ENCODE measurements at places on chromosomes 12 and 14.

- no peak for DNase-seq
Measured at GRCh38 chr12:561908-562593, 101.2 kb downstream of the NINJ2 start.

DNA sequence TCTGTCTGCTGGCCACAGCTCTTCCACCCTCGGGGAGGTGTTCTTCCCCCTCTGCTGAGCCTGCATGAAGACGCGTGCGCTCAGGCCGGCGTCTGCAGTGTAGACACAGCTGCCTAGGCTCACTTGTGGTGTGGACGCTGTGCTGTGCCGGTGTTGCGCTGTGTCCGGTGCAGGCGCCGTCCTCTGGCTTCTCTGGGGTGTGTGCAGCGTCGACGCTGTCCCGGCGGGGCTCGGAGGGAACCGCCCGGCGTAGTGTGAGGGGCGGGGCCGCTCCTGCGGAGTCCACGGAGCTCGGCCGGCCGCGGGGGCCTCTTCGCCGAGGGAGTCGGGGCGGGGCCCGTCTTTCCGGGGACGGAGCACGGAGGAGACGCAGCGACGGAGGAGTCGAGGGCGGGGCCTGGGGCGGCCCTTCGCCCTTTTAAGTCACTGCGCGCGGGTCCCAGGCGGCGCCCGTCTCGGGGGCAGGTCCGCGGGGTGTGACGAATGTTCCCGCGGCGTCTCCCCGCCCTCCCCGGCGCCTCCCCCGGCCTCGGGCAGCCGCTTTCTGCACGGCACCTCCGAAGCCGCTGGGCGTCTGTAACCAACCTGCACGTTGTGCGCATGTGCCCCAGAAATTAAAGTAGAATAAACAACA, 45.2 kb downstream of the NOC4L start:
- DNase-seq = peak; percentile 91

DNA sequence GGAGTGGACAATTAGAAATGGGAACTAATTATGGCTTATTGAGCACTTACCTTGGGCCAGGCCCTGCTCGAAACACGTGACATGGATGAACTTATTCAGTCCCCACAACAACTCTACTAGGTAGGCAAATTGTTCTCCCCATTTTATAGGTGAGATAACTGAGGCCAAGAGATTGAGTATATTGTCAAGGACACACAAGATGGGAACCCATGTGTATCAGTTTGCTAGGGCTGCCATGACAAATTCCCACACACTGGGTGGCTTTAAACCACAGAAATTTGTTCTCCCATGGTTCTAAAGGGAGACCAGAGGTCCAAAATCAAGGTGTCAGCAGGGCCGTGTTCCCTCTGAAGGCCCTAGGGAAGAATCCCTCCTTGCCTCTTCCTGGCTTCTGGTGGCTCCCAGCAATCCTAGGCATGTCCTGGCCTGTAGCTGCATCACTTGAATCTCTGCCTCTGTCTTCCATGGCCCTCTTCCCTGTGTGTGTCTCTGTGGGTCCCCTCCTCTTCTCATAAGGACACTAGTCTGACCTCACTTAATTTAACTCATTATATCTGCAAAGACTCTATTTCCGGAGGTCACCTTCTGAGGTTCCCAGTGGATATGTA, 128.8 kb downstream of the CHST11 start:
- no peak for DNase-seq

DNA sequence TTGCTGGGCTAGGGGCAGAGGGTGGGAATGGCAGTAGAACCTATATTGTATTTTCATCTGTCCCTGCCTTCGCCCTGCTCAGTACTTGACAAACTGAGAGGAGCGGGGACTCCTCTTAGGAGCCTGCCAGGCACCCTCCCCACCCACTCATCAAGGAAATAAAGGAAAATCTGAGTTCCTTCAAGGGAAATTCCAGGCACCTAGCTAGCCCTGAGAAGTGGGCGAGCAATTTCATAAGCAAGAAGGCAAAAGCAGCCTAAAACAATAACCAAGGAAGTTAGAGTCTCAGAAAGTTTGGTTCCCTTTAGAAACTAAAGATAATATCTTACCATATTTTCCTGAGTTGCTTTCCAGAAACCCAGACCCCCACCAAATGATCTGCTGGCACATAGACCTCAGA, 10.6 kb upstream of the PLEKHD1 start:
- no peak for DNase-seq

- DNase-seq = no peak
Measured at GRCh38 chr12:288687-289086, 26.1 kb upstream of the SLC6A13 start.

DNA sequence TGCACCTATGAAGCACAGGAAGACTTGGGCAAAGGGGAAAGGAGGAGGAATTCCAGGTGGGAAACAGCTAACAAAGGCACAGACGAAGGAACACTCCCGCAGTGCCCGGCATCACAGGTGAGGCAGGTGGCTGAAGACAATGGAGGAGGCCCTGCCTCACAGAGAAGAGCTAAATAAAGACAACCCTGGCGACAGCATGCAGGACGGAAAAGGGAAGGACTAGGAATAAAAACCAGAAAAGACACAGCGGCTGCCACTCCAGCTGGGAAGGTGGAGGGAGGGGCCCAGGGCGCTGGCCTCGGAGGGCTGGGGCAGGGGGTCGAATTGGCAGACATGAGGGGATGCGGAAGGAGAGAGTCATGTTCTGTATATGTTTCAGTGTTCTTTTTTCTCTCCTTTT, 43.0 kb upstream of the ANO2 start:
- no peak for DNase-seq

DNA sequence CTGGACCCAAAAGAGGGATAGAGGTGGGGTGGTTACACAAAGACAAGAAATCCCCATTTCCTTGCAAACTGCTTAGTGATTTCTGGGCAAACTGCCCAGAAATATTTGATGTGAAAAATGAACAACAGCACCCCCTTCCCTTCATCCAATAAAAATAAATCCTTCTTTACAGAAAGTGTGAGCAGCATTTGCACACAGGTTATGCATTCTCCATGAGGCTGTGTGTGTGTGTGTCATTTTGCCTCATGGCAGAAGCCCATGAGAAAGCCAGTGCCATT, 17.2 kb upstream of the NRXN3 start:
- DNase-seq = no peak

DNA sequence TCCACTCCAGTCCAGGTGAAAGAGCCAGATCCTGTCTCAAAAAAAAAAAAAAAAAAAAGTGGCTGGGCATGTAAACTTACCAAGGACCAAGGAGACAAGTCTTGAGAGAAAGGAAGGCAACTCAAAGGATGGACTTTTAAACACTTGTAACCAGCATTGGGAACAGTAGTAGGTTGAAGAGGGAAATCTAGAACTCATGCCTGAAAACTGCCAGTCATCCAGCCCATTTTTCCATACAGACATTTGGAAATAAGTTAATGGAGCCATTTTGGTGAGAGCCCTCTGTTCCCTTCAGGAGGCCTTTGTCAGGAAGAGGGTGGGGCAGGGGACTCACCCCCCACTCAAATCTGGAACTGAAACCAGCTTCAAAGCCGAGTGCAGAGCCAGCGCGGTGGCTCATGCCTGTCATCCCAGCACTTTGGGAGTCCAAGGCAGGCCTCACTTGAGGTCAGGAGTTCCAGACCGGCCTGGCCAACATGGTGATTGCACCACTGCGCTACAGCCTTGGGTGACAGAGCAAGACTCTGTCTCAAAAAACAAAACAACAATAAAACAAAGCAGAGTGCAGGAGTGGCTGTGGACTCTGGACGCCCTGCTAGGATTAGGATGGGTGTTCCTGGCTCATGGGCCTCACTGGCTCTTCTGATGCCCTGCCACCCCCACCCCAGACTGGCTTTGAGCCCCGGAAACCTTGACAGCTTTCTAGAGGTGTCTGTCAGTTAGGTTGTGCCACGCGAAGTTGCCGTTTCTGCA, 1.6 kb upstream of the MLXIP start:
- DNase-seq = no peak

GRCh38 chr14:100032738-100033137, 32.5 kb upstream of the EVL start:
- DNase-seq = no peak

- peak; percentile 94 for DNase-seq
Measured at GRCh38 chr12:19129486-19130223, at the start of gene PLEKHA5. Gene PLEKHA5, plus strand, starts transcription at chr12:19129733. Its CDS starts 67 bp downstream, at chr12:19129800.

DNA sequence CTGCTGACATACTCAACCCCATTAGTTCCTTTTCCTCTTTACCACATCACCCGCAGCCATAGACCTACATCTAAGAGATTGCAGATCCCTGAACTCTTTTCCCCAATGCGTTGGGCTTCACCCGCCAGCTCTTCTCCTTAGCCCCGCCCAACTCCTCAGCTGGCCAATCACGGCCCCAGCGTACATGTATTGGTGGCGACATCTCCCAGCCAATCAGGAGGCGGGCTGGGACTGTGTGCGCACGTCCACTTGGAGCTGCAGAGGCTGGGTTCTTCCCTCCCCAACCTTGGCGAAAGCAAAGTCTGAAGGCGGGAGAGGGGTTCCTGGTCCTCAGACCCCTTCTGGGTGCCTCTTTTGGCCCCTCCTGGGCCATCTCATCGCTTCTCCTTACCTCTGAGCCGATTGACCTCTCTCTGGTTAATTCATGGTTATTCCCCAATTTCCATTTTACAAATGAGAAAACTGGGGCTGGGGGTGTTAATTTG, 11.0 kb downstream of the PDE1B start:
- DNase-seq = peak; percentile 98

GRCh38 chr14:95518045-95518751, 1.7 kb upstream of the SYNE3 start:
- DNase-seq = no peak
